ENCODE measurements at places on chromosomes 2 and 18. TPM values are rescaled to one million over a fixed set of nuclear protein-coding genes. Genes with fewer than 3 reads are reported as not detected.

Gene SPP2
- not detected for total RNA-seq

GRCh38 chr18:68083776-68084175, 567.3 kb upstream of the DSEL start:
- no peaks in the 10 kb centered on the region for H3K27me3 ChIP-seq
- H3K27ac ChIP-seq: no peak overlapping the region
- peaks cover 9% of the 10 kb centered on the region for H3K4me1 ChIP-seq
- no peak for DNase-seq
- no peak overlapping the region for H3K4me3 ChIP-seq

- H3K4me1 ChIP-seq: no peaks in the 10 kb centered on the region
- H3K4me3 ChIP-seq: no peak overlapping the region
- H3K27me3 ChIP-seq: no peaks in the 10 kb centered on the region
- H3K36me3 ChIP-seq: no peaks in the 10 kb centered on the region
- no peak overlapping the region for H3K27ac ChIP-seq
- DNase-seq: no peak
Observed at GRCh38 chr18:50099725-50100407, 95.1 kb downstream of the MYO5B start.

GRCh38 chr2:9228088-9228751, 21.6 kb downstream of the ASAP2 start:
- H3K4me3 ChIP-seq: no peak overlapping the region
- no peaks in the 10 kb centered on the region for H3K27me3 ChIP-seq
- DNase-seq: peak; percentile 36
- H3K27ac ChIP-seq: peak overlapping the region; percentile 92
- H3K36me3 ChIP-seq: peaks cover 3% of the 10 kb centered on the region

Gene FKBP1B
- 12.6 TPM for total RNA-seq

- H3K4me1 ChIP-seq: peaks cover 32% of the 10 kb centered on the region
- peaks cover 13% of the 10 kb centered on the region for H3K36me3 ChIP-seq
- H3K4me3 ChIP-seq: no peak overlapping the region
- no peak overlapping the region for H3K27ac ChIP-seq
- peaks cover 26% of the 10 kb centered on the region for H3K27me3 ChIP-seq
Observed at GRCh38 chr2:161412346-161412745, 3.8 kb upstream of the TBR1 start.

GRCh38 chr2:216072473-216072872, 9.1 kb downstream of the PECR start:
- no peak overlapping the region for H3K27ac ChIP-seq
- DNase-seq: no peak
- H3K27me3 ChIP-seq: no peaks in the 10 kb centered on the region
- H3K4me1 ChIP-seq: peaks cover 5% of the 10 kb centered on the region
- H3K4me3 ChIP-seq: no peak overlapping the region

DNA sequence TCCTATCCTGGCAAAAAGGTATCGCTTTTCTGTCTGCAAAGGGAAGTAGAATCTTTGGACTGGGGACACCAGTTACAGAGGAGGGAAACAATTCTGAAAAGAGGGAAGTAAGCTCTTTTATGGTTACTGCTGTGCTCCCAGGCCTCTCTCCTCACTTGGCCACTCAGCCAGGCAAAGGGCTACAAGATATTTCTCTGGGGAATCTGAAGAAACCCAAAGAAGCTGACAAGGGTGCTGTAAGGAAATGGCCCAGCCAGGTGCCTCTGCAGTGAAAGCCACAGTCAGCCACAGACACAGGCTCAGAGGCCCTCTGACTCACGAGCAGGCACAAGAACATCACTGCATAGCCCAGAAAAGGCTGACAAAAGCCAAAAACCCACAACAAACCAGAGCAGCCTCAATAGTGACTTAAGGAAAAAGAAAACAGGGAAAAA, 5.8 kb downstream of the HDLBP start:
- no peaks in the 10 kb centered on the region for H3K36me3 ChIP-seq
- DNase-seq: no peak
- H3K4me3 ChIP-seq: no peak overlapping the region
- H3K27me3 ChIP-seq: no peaks in the 10 kb centered on the region
- peaks cover 60% of the 10 kb centered on the region for H3K4me1 ChIP-seq
- H3K27ac ChIP-seq: peak overlapping the region; percentile 42

Gene ROCK1
- 51.0 TPM for total RNA-seq

Gene FER1L5
- 0.13 TPM for total RNA-seq

DNA sequence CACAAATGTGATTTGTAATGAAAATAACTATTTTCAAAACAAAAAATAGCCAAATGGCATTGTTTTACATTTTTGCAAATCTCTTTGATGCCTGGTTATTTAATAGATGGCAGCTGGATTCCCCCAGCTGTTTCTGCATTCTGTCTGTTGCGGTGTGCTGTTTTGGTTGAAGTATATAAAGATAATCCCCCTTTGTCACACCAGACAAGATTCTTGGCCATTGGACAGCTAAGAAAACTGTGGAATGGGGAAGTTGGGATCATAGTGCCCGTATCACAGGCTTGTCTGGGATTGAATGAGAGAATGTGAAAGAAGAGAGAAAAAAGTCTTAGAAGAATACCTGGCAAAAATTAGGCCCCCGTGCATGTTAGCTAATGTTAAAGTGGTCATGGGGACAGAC, 19.5 kb upstream of the LYPD6B start:
- H3K27me3 ChIP-seq: no peaks in the 10 kb centered on the region
- H3K4me3 ChIP-seq: no peak overlapping the region
- H3K36me3 ChIP-seq: no peaks in the 10 kb centered on the region
- H3K27ac ChIP-seq: no peak overlapping the region
- DNase-seq: no peak
- H3K4me1 ChIP-seq: peaks cover 46% of the 10 kb centered on the region

DNA sequence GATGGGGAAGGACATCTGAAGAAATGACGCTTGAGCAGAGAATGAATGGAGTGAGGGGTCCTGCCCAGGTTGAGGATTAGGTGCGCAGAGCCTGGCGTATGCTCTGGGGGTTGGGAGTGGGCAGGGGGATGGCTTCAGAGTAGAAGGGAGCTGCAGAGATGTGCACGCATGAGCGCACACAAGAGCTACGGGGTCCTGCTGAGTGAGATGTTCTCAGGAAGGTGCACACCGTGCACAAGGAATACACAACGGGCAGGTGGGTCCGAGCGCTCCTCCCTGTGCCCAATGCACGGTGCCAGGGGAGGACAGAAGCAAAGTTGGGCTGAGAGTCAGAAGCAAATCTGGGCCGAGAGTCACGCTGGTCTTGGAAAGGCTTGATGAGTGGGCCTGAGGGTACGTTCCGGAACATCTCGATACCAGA, 25.5 kb downstream of the TWIST2 start:
- DNase-seq: no peak
- H3K27ac ChIP-seq: no peak overlapping the region
- H3K36me3 ChIP-seq: no peaks in the 10 kb centered on the region
- no peaks in the 10 kb centered on the region for H3K27me3 ChIP-seq
- H3K4me1 ChIP-seq: peaks cover 13% of the 10 kb centered on the region

- H3K36me3 ChIP-seq: no peaks in the 10 kb centered on the region
- DNase-seq: peak; percentile 71
- peaks cover 9% of the 10 kb centered on the region for H3K27me3 ChIP-seq
Observed at GRCh38 chr2:240326886-240327285, 108.6 kb upstream of the GPC1 start.

Gene COMMD1
- total RNA-seq: 39.7 TPM

DNA sequence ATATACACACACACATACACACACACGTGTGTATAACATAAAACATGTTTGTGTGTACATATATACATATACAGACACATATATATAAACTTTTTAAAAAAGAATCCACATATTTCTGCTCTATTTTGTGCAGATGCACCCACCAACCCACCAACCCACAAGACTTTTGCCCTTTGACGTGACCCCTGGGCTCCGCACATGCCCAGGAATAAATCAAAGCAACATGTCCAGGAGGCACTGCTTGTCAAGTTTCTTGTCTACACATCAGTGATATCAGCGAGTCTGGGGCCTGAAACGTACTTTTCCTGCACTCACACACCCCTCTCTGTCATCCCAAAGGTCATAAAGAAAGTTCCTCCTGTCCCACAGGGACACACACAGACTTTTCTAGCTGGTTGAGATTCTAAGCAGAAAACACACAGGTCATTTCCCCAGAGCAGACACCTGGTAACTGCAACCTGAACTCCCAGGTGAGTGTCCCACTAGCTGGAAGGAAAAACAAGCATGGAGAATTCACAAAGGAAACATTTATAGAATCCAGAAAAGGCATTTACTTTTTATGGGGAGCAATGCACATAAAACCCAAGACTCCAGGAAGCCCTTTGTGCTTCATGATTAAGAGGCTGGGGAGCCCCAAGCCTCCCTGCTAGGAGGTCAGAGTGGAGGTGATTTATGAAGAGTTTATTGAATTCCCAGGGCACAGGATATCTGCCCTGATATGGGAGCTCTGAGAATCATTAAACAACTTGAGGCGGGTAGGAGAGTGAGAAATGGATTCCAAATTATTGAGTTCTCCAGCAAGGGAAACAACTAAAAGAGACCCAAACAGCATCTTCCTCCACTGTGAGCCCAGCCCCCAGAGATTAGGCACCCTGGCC, 211.6 kb downstream of the MGAT5 start:
- DNase-seq: peak; percentile 57
- no peaks in the 10 kb centered on the region for H3K27me3 ChIP-seq
- no peaks in the 10 kb centered on the region for H3K36me3 ChIP-seq
- H3K4me3 ChIP-seq: no peak overlapping the region
- no peaks in the 10 kb centered on the region for H3K4me1 ChIP-seq

DNA sequence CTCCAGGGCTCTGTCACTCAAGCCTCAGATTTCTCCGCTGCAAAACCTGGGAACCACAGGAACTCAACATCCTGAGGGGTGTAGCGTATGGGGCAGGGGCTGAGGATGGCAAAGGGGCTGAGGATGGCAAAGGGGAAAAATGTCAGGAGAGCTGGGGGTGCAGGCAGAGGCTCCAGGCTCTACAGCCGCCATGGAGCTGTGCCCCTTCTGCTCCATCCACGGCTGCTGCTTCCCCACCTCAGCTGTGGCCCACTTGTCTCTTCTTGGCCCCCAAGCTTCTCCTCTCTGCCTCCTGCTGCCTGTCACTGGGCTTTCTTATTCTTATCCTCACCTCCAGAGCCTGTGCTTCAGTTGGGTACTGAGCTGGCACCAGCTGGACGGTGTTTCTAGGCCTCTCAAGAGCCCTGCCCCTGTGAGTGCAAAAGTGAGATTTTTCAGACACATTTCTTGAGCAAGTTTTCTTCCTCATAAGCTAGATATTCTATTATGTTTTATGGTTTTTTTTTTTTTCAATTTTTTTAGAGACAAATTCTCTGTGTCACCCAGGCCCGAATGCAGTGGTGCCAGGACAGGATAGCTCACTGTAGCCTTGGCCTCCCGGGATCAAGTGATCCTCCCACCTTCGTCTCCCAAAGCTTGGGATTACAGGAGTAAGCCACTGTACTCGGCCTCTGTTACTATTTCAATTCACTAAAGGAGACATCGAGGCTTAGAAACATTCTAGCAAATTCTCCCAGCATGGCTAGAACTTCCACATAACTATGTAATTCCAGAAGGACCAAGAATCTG, 49.0 kb downstream of the MARCO start:
- no peak overlapping the region for H3K4me3 ChIP-seq
- no peak overlapping the region for H3K27ac ChIP-seq
- peak; percentile 49 for DNase-seq
- no peaks in the 10 kb centered on the region for H3K4me1 ChIP-seq
- no peaks in the 10 kb centered on the region for H3K36me3 ChIP-seq
- no peaks in the 10 kb centered on the region for H3K27me3 ChIP-seq
